ENCODE measurements at places on chromosomes 13 and 19.

GRCh38 chr13:46565808-46566750, 13.1 kb downstream of the LRCH1 start:
- DNase-seq, result no peak

DNA sequence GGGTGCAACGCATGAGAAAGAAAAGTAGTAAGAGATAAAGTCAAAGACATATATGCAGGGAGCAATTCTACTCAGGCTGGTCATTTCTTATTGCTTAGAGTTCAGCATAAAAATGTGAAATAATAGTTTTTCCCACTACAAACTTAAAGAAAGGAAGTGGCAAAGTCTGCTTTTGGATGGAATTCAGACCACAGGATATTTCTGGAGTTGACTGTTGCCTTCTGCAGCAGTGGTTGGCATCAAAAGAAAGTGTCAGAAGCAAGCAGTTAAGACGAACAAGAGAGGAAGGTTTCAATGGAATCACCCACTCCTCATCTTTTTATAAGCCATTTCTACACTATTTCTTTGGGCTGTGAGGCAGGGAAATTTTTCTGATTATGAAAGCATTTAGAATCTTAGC, 36.2 kb upstream of the TRPC4 start:
- no peak for DNase-seq

DNA sequence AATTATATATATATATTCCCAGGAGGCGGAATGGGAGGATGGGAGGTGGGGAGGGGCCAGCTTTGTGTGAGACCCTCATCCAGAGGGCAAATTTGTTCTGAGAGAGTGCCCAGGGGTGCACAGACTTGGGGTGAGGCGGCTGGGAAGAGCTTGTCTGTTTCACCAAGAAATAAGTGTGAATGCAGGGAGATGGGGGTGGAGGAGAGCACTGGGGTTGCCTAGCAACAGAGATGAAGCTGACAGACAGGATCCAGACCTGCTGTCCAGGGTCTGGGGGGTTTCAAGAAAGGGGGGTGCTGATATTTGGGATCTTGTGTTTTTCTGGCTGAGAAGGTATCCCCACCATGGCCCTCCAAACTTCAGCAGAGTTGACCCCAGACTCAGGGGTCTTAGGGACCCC, 18.6 kb upstream of the TNFAIP8L1 start:
- no peak for DNase-seq

- no peak for DNase-seq
Measured at GRCh38 chr13:90201676-90202460, 1145.6 kb upstream of the MIR17HG start.

GRCh38 chr19:53509845-53510244, 28.1 kb upstream of the ZNF331 start:
- no peak for DNase-seq

- DNase-seq, result no peak
Measured at GRCh38 chr13:58594747-58595600, 963.4 kb downstream of the PCDH17 start.

GRCh38 chr19:9945319-9945966, 9.1 kb upstream of the OLFM2 start:
- DNase-seq, result no peak

DNA sequence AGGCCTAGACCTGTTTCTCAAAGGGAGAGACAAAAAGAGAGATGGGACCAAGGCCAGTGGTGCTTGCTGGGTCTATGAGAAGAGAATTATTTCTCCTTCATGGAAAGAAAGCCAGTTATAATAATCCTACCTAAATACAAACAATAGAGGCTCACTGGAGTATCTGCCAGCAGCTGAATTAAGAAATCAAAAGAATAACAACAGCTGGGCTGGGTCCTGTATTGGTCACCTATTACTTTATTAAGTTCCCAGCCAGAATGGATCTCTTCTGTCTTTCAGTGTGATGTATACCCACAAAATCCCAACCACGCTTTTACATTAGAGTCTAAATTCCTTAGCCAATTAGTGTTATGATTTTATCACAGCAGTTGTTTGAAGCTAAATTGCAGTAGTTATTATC, 297.8 kb upstream of the DACH1 start:
- no peak for DNase-seq

- no peak for DNase-seq
Measured at GRCh38 chr19:24140099-24140498, 53.1 kb downstream of the ZNF254 start.

GRCh38 chr19:28511655-28512054, 701.3 kb downstream of the UQCRFS1 start:
- DNase-seq, result no peak
